Kidney tubule cell (primary cell): ENCODE measurements at places on chromosomes 7 and 10.
A peak's percentile ranks its signal among the peaks of the same experiment; 100 is the strongest.

DNA sequence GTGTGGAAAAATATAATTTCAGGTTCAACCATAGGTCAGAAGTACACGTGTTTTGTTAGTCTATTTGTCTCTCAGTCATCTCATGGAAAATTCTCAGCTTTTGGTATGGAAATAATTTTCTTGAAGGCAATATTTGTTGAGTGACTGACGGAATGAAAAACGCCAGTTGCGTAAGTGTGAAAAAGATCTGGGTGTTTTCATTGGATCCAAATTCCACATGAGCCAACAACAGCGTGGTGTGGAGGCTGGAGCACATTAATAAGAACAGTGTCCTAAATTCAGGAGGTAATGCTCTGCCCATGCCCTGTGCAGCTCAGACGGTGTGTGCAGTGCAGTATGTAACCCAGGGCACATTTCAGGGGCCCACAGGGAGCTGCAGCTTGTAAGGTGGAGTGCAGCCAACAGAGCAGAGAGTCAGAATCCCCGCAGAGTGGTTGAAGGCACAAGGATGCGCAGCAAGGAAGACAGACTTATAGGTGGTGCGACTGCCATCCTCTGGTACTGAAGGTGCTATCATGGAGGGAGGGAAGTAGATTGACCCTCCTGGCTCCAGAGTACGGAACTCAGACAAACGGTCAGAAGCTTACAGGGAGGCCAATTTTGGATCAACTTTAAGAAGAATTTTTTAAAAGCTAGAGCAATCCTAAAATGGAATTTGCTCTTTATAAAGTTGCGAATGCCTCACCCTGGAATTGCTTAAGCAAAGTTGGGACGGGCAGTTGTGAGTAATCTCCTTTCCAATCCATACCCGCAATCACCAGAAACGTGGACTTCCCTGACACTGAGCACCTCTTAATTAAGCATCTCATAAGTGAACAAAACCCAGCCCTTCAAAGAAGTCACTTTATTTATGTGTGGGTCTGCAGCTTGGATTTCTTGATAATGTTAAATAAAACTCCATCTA, 38.0 kb downstream of the EGFR start:
- no peak for DNase-seq

DNA sequence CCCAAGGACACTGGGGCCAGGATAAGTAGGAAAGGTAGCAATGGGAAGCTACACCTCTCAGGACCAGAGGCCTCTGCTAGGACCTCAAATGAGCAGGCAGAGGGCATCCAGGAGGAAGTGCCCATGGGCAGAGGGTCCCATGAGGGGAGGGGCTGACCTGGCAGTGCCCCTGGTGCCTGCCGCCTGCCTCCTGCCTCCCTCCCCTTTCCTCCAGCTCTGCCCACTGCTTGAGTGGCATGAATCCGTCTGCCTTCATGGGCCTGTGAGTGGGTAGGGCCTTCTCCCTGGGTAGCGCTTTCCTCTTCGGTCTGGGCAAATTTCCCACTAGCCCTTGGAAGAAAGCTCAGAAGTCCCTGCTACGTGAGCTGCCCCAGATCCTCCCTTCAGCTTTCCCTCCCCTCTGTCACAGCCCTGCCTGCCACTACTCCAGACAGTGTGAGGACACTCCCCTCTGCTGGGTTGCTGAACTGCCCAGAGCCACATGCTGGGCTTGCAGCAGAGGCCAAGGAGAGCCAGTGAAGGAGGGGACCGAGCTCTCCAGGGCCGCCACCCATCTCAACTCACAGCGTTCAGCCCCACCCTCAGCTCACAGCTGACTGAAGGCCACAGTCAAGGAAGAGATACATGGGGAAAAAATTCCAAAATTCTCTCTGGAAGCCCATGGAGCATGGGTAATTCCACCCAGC, 141.4 kb downstream of the ARHGAP22 start:
- DNase-seq: no peak

GRCh38 chr7:68449099-68449498, 1149.2 kb upstream of the AUTS2 start:
- no peak for DNase-seq

DNA sequence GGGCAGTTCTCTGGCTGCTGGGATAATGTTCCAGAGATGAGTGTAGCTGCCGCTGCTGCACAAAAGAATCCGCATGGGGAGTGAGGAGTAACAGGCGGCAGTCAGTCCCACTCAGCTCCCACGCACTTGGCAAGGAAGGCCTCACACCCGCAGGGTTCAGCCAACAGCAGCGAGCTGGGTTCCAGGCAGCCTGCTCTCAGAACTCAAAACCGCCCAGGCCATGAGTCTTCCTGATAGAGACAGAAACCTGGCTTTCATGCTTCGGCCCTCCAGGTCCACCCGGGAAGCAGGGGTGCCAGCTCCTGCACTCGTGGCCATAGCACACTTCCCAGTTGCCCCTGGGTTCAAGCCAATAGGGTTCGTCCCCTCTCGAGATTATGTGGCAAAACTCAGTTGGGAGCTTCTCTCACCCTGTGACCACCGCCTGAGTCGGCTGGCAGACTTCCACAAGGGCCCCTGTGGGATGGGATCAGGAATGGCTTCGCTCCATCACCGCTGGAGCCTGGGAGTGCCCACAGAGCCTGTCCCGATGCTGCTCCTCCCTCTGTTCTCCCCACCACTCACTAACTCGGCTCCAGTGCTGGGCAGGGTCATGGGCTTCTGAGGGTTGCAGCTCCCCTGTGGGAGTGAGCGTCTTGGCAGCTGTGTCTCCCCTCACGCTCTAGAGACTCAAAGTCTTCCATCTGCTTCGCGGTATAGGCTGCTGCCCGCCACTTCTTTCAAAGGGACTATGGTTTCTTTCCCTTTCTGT, 20.6 kb downstream of the CLRN3 start:
- no peak for DNase-seq

GRCh38 chr10:52775132-52775647, 2.6 kb upstream of the MBL2 start:
- no peak for DNase-seq

DNA sequence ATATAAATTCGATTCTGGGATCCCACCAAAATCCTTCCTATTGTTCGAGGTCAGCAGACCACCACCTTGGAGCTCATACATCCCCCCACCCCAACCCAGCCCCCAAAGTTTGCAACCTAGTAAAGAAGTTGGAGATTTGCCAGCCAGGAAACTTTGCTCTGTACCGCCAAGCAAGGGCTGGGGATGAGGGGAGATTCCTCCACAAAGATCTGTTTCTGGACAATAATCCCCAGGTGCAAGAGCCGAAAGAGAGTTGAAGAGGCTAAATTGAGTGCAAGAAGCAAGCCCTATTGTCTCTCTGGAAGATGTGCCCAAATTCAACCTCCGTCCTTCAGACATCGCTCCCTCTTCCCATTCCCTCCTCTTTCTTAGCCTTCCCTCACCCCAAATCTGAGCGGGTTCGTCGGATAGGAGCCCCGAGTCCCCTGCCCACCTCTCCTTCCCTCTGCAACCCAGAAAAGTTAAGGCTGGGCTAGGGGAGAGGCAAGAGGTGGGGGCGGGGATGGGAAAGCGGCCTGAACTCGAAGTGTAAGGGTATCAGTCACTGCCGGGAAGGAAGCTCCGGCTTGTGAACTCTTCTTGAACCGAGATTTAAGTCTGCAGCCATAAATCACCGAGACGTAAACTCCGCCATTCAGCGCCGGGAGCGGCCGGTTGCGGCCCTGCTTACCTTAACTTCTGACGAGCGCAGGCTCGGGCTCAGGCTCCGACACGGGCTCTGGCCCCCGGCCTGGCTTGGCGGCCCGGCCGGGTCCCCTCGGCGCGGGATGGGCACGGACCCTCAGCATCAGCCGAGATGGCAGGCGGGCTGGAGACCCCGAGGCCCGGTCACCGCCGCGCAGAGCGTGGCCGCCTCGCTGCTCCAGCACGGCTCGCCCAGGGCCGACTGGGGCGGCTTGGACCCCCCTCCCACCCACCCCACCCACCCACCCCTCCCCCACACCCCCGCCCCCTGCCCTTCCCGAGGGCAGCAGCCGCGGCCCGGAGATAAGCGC, 10.8 kb upstream of the HOXA2 start:
- peak; percentile 83 for DNase-seq

DNA sequence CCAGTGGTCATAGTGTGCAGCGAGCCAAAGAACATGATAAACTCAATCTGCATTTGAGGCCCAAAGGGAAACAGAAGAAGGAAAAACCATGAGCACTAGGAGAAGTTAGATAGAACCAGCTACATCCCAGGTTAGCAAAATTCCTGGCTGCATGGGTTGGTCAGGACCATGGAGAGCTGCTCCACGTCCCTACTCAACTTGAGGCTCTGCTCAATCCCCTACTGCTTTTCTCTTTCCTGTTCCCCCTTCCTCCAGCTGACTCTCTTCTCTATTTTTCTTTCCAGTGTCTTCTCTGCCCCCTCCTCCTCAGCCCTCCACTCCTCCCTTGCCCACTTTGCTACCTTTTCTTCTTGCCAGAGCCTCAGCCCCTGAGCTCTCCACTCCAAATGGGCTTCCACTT, 21.9 kb upstream of the VSIR start:
- no peak for DNase-seq

- DNase-seq: peak; percentile 89
Measured at GRCh38 chr10:23341004-23341403, 3.6 kb downstream of the C10orf67 start.

DNA sequence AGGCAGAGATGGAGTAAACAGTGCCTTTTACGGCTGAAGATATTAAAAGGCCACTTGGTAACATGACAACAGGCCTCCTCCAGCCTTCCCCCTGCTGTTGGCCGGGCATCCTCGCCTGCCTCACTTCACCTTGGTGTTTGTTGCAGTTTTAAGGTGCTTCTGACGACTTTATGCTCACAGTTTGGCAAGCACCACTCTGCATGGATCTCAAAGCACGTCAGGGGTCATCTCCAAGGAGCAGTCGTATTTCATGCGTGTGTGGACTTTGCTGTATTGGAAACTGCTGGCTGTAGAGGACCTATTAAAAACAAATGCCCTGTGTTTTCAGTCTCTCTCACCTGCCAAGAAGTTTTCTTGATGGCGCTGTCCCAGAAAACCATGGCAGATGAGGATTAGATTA, 483.1 kb downstream of the RPS24 start:
- DNase-seq: no peak

- no peak for DNase-seq
Measured at GRCh38 chr10:62057850-62058249, 156.4 kb downstream of the ARID5B start.

DNA sequence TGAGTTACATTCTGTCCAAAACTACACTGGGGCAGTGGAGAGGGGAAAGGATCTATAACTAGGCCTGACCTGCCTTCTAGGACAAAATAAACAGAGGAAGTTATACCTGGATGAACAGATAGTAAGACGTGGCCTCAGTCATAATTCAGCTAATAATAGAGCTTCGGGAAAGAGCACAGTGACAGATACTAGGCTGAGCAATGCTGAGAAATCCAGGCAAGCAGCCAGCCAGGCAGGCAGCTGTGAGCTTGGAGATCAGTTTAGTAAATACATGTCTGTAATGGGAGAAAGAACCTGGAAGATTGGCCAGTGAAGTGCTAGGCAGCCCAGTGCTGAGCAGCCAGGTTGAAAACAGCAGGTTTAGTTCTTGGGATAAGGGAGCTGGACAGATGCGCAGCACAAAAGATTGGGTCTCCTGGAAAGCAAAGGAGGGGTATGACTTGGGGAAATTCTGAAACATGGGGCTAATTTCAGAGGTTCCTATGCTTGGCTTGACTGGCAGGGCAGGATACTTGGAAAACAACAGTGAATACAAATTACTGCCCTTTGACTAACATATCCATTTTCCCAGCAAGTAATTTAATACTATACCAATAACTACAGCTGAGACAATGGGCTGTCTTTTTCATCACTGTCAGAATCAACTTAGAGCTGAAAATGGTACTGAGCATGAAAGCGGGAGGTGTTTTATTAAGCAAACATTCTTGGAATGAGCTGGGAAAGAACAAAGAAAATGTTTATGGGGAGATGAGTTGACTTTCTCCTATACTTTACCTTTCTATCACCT, 140.8 kb downstream of the DGKB start:
- peak; percentile 81 for DNase-seq

DNA sequence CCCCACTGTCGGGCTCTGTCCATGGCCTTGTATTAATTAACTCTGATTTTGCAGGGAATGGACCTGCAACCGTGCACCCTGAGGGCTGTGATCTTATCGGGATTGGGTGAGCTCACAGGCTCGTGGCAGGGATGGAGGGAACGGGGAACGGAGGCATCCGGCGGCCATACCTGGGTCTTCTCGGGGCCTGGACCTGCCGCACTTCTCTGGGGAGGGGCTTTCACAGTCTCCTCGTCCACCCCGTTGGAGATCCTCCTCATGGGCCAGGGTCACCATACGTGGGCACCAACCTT, 57.5 kb upstream of the SHH start:
- no peak for DNase-seq

DNA sequence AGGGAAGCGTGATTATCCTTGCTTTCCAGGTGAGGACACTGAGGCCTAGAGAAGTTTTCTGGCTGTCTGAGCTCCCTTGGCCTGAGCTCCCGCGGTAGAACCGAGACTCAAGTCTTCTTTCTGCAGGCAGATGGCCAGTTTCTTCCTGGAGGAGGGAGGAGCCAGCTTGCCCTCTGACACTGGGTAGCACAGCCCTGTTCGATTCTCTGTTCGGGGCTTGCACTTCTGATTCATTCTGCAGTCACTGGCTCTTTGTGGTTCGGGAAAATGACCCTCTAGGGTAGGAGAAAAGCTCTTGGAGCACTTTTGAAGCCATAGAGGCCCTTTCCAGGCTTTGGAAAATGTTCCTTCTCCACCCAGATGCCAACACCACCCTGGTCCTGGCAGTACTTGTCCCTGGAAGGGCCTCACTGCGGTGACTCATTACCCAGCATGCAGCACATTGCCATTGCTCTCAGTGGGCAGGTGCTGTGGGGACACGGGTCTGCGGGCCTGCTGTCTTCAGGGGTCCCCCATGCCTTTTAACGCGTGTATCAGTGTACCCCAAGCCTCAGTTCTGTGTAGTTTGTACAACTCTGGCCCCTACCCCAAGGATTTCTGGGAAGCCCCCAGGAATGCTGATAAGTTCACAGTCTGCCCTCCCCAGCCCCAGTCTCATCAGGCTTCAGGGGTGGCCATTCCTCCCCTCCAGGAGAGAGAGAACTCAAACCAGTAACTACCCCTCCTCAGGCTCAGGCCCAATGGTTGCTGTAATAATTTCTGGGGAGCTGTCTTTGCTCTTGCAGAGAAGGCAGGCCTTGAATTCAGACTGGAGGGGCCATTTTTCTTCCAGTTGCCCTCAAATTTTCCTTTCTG, 11.9 kb downstream of the CHST3 start:
- peak; percentile 87 for DNase-seq

DNA sequence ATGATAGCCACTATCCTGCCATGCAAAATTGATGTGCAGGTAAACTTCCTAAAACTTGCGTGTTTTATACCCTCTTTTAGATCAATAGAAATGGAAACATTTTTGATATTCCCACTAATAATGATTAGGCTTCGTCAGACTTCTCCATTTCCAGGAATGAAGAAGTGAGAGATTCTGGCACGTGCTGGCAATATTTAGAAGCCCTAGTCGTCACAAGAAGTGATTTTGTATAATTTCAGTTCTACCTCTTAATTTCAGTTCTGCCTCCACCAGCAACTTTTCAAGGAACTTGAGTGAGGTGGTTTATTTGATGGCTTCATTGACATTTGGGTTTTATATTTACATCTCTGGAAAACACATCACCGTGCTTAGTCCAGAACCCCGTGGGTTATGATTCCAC, 61.9 kb downstream of the MRC1 start:
- DNase-seq: no peak
